ENCODE measurements at places on chromosomes 5 and 9. TPM values are rescaled to one million over a fixed set of nuclear protein-coding genes. Genes with fewer than 3 reads are reported as not detected.

The SPINK13 gene
- total RNA-seq: not detected

- H3K27me3 ChIP-seq: no peaks in the 10 kb centered on the region
- peaks cover 12% of the 10 kb centered on the region for H3K36me3 ChIP-seq
- peaks cover 14% of the 10 kb centered on the region for H3K4me1 ChIP-seq
- H3K4me3 ChIP-seq: no peak overlapping the region
- no peak overlapping the region for H3K27ac ChIP-seq
Observed at GRCh38 chr5:56112526-56113121, 117.9 kb upstream of the IL6ST start.

- no peak for DNase-seq
- no peaks in the 10 kb centered on the region for H3K36me3 ChIP-seq
- no peaks in the 10 kb centered on the region for H3K4me1 ChIP-seq
- H3K27me3 ChIP-seq: peaks cover 2% of the 10 kb centered on the region
- H3K4me3 ChIP-seq: no peak overlapping the region
Observed at GRCh38 chr5:135594416-135594960, 15.7 kb upstream of the CXCL14 start.

GRCh38 chr5:74187757-74188156 is 452.8 kb downstream of the ENC1 start:
- H3K4me3 ChIP-seq: no peak overlapping the region
- H3K36me3 ChIP-seq: no peaks in the 10 kb centered on the region
- no peak for DNase-seq

DNA sequence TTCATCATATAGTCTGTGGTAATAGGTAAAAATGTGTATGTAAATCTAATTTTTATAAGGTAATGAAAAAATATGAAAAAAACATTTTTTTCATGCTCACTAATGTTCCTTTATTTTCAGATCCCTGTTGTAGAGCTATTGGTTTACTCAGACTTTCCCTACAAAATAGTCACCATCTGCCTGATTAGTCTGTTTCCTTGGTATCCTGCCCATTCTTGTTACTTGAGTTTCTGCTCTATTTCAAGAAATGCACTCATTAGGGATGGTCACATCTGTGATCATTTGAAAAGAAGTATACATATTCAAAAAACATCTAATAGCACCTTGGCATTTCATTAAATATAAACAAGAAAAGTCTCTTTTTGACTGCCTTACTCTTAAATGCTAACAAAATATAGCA is 21.6 kb upstream of the RASA1 start:
- H3K36me3 ChIP-seq: no peaks in the 10 kb centered on the region
- H3K4me1 ChIP-seq: peaks cover 2% of the 10 kb centered on the region
- no peak for DNase-seq
- H3K27ac ChIP-seq: no peak overlapping the region
- peaks cover 4% of the 10 kb centered on the region for H3K27me3 ChIP-seq

All from activated CD4-positive, alpha-beta T cell treated with anti-CD3 and anti-CD28 coated beads, Interleukin-2, amount 10 ng/mL, durations not matched to agents 24 days and 14 days (primary cell).